ENCODE measurements at places on chromosomes 2 and 18.
A peak's percentile ranks its signal among the peaks of the same experiment; 100 is the strongest.

DNA sequence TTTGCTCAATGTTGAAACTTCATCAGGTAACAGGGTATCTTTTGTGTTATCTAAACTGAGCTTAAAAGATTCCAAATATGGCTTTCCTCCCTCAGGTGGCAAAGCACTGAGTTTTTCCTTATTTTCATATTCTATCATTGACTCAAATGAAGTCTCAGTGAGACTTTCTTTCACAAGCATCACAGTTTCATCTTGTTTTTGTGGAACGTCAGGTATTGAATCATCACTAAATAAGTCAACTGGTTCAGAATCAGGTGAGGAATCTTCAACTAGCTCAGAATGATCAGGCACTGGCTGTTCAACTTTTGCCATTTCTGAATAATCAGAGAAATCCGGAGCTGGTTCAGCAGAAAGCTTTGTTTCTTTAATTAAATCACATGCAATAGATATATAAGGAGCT is 24.6 kb downstream of the RTN4 start:
- DNase-seq = no peak

- no peak for DNase-seq
Observed at GRCh38 chr2:97798416-97798815, 85.0 kb downstream of the ZAP70 start.

GRCh38 chr18:59952283-59953007 is 52.6 kb downstream of the PMAIP1 start:
- no peak for DNase-seq

- peak; percentile 70 for DNase-seq
Observed at GRCh38 chr2:174339561-174340399, 5.0 kb downstream of the SP9 start.

- DNase-seq = peak; percentile 39
Observed at GRCh38 chr2:219633276-219634065, 6.0 kb downstream of the SLC4A3 start.

GRCh38 chr2:173898996-173899395 is 66.2 kb downstream of the SP3 start:
- no peak for DNase-seq

DNA sequence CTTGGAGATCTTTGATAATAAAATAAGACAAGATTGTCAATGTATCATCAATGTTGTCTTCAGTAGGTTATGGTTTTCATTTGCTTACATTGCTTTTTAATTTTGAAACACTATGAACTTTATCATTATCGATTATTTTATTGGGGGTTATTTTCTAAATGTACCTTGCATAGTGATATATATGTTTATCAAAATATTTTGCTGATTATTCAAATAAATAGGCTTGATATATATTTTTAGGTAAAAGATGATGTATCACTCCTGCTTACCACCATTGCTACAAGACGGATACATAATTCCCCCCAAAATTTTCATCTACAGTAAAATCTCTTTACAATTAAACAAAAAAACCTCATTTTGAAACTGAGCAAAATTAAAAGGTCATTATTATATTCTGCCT is 293.8 kb downstream of the SUCLG1 start:
- DNase-seq = no peak

DNA sequence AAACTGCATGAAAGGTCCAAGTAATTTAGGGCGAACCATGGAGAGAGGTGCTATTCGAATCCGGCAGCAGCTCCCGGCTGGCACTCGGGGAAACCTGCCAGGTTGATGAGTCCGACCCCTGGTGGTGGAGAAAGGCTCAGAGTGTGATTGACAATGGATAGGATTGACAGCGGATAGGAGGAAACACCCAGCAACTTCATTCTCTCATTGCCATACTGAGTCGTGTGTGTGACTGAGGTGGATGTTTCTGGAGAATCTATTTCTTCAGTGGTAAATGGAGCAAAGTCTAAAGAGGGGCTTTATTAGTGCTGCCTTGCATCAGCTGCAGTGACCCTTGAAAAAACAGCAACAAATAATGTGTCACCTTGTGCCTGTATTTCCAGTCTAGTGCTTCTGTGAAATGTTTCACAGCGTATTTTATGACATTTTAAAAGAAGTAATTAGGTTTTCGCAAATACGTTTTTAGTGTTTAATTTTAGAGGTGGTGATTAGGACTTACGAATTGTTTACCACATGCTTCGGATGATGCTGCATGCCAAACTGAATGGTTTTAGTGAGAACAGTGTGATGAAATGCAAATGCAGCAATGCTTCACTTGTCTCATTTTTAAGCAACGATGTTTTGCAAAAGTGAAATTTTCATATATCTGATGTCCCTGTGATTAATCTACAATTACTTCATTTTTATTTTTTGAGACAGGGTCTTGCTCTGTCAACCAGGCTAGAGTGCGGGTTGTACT is 102.0 kb downstream of the DCDC2C start:
- peak; percentile 91 for DNase-seq

- DNase-seq = peak; percentile 97
Observed at GRCh38 chr2:14632133-14632936, at the start of gene LRATD1. LRATD1 (plus strand) TSS chr2:14632717; CDS start chr2:14633980, 1,263 bp downstream.

GRCh38 chr18:39259736-39260135 is 1694.1 kb upstream of the CELF4 start:
- no peak for DNase-seq

DNA sequence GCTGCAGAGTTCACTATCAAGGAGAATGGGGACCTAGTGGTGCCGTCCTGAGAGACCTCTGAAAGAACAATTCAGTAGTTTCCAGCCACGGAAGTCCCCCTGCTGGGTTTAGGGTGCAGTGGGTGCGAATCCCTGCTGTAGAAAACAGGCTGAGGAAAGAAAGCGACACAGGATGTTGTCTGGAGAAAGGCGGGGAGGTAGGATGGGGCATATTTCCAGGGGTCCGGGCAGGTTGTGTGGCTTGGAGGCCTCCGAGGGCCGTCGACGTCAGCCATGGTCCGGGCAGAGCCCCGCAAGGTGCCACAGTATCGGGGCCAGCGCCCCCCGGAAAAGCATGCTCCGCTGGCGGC is 807 bp upstream of the CREB1 start:
- DNase-seq = no peak

Data from endodermal cell (in vitro differentiated cells).